ENCODE measurements at places on chromosomes 1 and 21. TPM values are rescaled to one million over a fixed set of nuclear protein-coding genes. Genes with fewer than 3 reads are reported as not detected.

Gene IFI44
- total RNA-seq = not detected

Gene SLC1A7
- not detected for total RNA-seq

Gene RBM11
- 7.4 TPM for total RNA-seq

Gene WDR64
- total RNA-seq = not detected

GRCh38 chr21:42226626-42227025 lies 7.7 kb downstream of the ABCG1 start:
- no peak overlapping the region for H3K4me3 ChIP-seq
- peaks cover 55% of the 10 kb centered on the region for H3K27me3 ChIP-seq
- peaks cover 1% of the 10 kb centered on the region for H3K4me1 ChIP-seq
- no peak overlapping the region for H3K27ac ChIP-seq

- H3K27ac ChIP-seq = no peak overlapping the region
- peaks cover 7% of the 10 kb centered on the region for H3K4me1 ChIP-seq
- H3K36me3 ChIP-seq = no peaks in the 10 kb centered on the region
- no peak overlapping the region for H3K4me3 ChIP-seq
These were observed 62.9 kb downstream of the TEX35 start for GRCh38 chr1:178575611-178576361.

GRCh38 chr21:42097274-42097673 lies 26.2 kb downstream of the UMODL1 start:
- DNase-seq = no peak
- no peak overlapping the region for H3K27ac ChIP-seq
- no peak overlapping the region for H3K4me3 ChIP-seq
- peaks cover 4% of the 10 kb centered on the region for H3K4me1 ChIP-seq

- no peak overlapping the region for H3K4me3 ChIP-seq
- H3K4me1 ChIP-seq = peaks cover 7% of the 10 kb centered on the region
- no peaks in the 10 kb centered on the region for H3K27me3 ChIP-seq
- no peak for DNase-seq
- H3K27ac ChIP-seq = no peak overlapping the region
These were observed 166.0 kb downstream of the COL11A1 start for GRCh38 chr1:102942324-102942723.

- no peak for DNase-seq
- H3K27me3 ChIP-seq = no peaks in the 10 kb centered on the region
- peaks cover 2% of the 10 kb centered on the region for H3K36me3 ChIP-seq
- no peak overlapping the region for H3K27ac ChIP-seq
- no peak overlapping the region for H3K4me3 ChIP-seq
- peaks cover 11% of the 10 kb centered on the region for H3K4me1 ChIP-seq
These were observed 12.3 kb downstream of the ATP2B4 start for GRCh38 chr1:203638950-203639349.

DNA sequence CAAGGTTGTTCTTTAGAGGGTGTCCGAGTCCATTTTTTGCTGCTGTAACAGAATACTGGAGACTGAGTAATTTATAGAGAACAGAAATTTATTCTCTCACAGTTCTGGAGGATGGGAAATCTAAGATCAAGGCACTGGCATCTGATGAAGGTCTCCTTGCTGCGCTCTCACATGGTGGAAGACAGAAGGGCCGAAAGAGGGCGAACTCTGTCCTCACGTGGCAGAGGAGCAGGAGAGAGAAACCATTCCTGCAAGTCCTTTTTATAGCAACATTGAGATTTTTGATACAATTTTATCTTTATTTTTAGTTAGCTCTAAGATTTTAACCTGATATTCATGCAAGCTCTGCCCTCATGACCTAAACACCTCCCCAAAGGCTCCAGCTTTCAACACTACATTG lies 48.3 kb downstream of the ATG4C start:
- peaks cover 7% of the 10 kb centered on the region for H3K36me3 ChIP-seq
- H3K4me3 ChIP-seq = no peak overlapping the region
- peaks cover 2% of the 10 kb centered on the region for H3K4me1 ChIP-seq
- no peaks in the 10 kb centered on the region for H3K27me3 ChIP-seq

DNA sequence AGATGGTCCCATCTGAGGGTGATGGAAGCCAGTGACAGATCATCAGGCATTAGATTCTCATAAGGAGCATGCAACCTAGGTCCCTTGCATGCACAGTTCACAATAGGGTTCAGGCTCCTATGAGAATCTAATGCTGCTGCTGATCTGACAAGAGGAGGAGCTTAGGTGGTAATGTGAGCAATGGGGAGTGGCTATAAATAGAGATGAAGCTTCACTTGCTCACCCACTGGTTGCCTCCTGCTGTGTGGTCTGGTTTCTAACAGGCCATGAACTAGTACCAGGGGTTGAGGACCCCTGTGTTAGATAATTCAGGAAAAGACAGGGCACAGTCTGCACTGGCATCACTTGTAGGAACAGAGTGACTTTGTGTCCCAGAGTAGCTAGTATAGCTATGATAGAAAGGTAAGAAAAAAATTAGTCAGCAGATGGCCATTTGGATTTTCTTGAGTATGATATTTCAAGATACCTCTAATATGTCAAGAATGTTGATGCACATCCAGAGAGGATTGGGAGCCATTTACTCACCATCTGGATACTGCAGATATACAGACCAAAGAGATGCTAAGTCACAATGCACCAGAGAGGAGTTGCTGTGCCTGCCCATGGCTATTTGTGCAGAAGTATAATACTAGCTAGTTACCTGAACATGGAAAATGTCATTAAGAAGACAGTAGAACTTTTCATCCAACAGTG lies 53.6 kb downstream of the ADCY10 start:
- no peak overlapping the region for H3K27ac ChIP-seq
- no peaks in the 10 kb centered on the region for H3K36me3 ChIP-seq
- no peak for DNase-seq

DNA sequence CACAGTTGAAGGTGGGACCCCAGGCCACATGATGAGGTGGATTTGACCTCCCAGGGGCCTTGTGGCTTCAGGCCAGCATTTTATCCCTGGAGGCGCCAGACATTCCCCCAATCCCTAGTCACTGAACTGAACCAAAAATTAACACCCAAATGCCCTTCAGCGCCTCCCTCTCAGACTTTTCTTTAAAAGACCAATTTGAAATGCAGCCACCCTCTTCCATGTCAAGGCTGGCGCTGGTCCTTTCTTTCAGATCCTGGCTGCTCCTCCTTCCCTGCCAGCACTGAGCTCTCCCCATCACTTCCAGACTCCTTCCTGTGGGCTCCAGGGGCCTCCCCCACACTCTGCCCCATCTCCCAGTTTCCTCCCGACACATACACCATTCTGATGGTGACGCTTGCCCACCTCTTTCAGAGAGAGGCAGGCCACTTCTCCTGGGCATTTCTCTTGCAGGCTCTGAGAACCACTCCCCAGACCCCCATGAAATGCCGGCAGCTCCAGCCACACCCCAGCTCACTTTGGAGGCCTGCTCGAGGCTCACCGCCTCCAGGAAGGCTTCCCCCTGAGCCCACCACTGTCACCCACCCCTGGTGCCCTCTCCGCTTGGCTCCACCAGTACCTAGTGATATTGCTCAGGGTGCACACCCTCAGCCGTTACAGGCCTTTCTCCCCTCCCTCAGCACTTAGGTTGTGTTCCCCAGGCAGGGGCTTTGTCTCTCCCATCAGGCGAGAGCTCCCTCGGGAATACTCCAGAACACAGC lies 27.0 kb downstream of the NAV1 start:
- H3K27ac ChIP-seq = peak overlapping the region; percentile 11
- H3K36me3 ChIP-seq = no peaks in the 10 kb centered on the region
- DNase-seq = no peak
- no peak overlapping the region for H3K4me3 ChIP-seq
- H3K27me3 ChIP-seq = no peaks in the 10 kb centered on the region

DNA sequence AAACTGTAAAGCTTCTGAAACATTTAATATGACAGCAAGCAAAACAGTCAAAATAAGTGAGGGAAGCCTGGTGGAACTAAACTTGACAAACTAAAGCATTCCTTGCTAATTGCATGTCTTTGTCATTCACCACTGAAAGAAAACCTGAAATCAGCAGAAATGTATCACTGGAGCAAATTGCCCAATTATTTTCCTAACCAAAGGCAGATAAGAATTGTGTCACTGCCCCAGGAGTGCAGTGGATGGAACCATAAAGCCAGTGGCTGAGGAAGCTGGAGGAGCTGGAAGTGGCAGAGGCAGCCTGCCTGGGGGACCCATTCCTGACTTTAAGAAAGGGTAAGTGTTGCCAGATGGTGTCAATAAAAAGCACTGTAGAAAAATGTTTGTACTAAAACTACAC lies 2.7 kb upstream of the SLC30A10 start:
- no peak for DNase-seq
- H3K27ac ChIP-seq = no peak overlapping the region
- no peaks in the 10 kb centered on the region for H3K36me3 ChIP-seq
- no peak overlapping the region for H3K4me3 ChIP-seq
- peaks cover 31% of the 10 kb centered on the region for H3K27me3 ChIP-seq

DNA sequence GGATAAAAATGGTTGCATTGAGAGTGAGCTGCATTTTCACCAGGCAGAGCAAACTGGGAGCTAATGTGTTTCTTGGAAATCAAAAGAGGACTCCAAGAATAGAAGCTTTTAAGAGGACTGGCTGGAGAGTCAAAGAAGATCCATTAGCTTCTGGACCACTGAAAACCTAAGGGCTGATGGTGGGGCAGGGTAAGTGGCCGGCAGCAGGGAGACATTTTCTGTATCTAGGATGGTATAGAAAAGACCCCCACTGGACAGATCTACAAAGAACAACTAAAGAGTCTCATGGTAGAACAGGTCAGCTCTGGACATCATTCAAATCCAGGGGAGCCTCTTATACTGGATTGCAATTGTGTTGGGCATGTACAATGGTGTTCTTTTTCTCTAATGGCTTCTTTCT lies 262.3 kb downstream of the PTGER3 start:
- H3K36me3 ChIP-seq = no peaks in the 10 kb centered on the region
- peaks cover 8% of the 10 kb centered on the region for H3K4me1 ChIP-seq
- H3K4me3 ChIP-seq = no peak overlapping the region
- peaks cover 4% of the 10 kb centered on the region for H3K27me3 ChIP-seq

- H3K27ac ChIP-seq = no peak overlapping the region
- no peak for DNase-seq
- no peak overlapping the region for H3K4me3 ChIP-seq
- H3K27me3 ChIP-seq = peaks cover 8% of the 10 kb centered on the region
- H3K36me3 ChIP-seq = no peaks in the 10 kb centered on the region
These were observed 18.7 kb downstream of the IL23R start for GRCh38 chr1:67184838-67185421.

GRCh38 chr1:37096523-37096922 lies 62.2 kb upstream of the GRIK3 start:
- H3K27ac ChIP-seq = no peak overlapping the region
- no peaks in the 10 kb centered on the region for H3K36me3 ChIP-seq
- no peak overlapping the region for H3K4me3 ChIP-seq
- no peaks in the 10 kb centered on the region for H3K4me1 ChIP-seq
- DNase-seq = no peak
- H3K27me3 ChIP-seq = peaks cover 21% of the 10 kb centered on the region

GRCh38 chr1:3640121-3640837 lies 9.6 kb downstream of the WRAP73 start:
- no peak for DNase-seq
- no peak overlapping the region for H3K4me3 ChIP-seq
- no peaks in the 10 kb centered on the region for H3K4me1 ChIP-seq
- H3K27ac ChIP-seq = no peak overlapping the region
- no peaks in the 10 kb centered on the region for H3K27me3 ChIP-seq
- peaks cover 8% of the 10 kb centered on the region for H3K36me3 ChIP-seq

- no peak for DNase-seq
- H3K4me3 ChIP-seq = no peak overlapping the region
- H3K27ac ChIP-seq = no peak overlapping the region
- peaks cover 56% of the 10 kb centered on the region for H3K27me3 ChIP-seq
These were observed 96.6 kb downstream of the SEC16B start for GRCh38 chr1:177873238-177873637.

DNA sequence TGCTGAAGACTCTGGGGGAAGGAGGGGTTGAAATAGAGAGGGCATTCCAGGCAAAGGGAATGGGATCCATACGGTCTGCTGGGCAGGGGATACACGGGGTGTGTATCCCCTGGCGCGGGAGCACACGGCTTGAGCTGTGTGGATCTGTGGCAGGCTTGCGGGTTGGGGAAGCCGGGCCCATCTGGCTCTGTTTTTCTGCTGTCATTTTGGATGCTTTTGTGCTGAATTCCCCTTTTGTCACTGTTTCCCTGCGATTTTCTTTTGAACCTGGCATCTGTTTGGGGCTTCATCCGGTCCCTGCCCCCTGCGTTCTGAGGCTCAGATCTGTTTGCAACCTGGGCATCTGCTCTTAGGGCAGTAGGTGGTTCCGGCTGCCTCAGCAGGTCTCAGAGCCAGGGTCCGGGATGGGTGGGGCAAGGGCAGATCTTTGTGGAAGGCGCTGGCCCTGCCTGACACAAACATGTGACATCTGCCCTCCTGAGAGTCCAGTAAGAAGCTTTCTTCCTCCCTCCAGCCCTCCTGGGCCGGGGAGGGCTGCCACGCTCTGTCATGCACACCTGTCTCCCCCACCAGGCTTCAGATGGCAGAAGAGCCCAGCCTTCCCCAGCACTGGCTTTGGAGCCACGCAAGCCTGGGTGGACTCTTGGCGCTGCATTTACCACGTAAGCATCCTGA lies 84.0 kb downstream of the IGSF21 start:
- no peak overlapping the region for H3K27ac ChIP-seq
- H3K36me3 ChIP-seq = no peaks in the 10 kb centered on the region
- peaks cover 46% of the 10 kb centered on the region for H3K27me3 ChIP-seq
- DNase-seq = no peak
- H3K4me3 ChIP-seq = no peak overlapping the region

DNA sequence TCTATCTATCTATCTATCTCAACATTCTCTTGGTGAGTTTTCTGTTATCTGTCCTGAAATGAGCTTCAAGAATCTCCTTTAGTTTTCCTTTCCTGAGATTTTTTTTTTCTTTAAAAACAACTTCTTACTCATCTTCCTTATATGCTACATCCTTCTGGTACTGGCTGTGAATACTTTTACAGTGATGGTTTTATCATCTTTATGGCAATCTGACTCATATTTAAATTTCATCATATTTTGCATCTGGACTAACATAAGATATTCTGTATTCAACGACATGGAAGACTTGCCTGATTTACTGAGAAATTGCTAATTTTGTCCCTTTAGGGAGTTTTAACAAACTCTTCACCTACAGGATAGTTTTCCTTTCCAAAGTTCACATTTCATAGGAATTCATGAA lies 33.0 kb downstream of the PDE4B start:
- DNase-seq = no peak
- H3K27ac ChIP-seq = no peak overlapping the region

- H3K4me3 ChIP-seq = no peak overlapping the region
- DNase-seq = no peak
- no peaks in the 10 kb centered on the region for H3K4me1 ChIP-seq
- no peak overlapping the region for H3K27ac ChIP-seq
- peaks cover 12% of the 10 kb centered on the region for H3K36me3 ChIP-seq
These were observed 81.1 kb upstream of the SLFNL1 start for GRCh38 chr1:41102653-41103052.

DNA sequence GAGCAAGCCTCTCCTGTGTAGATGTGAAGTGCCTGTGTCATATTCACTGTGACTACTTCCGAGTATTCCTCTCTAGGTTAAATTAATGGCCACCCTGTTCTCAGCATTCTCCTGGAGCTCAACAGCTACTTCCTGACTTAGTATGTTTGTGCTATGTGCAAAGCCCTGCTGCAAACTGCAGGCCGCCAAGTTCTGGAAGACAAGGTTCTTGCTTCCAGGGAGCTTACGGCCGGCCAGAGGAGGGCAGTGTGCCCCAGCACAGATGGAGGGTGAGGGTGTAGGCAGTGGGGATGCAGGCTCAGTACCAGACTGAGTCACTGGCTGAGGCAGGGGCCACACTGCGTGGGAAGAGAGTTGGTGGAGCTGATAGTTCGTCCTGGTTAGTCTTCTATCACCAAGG lies 43.2 kb downstream of the ELK4 start:
- H3K36me3 ChIP-seq = no peaks in the 10 kb centered on the region
- H3K27me3 ChIP-seq = peaks cover 26% of the 10 kb centered on the region
- DNase-seq = no peak
- no peaks in the 10 kb centered on the region for H3K4me1 ChIP-seq

Data from progenitor cell of endocrine pancreas (in vitro differentiated cells).